ENCODE measurements at places on chromosomes 2 and 18.
A peak's percentile ranks its signal among the peaks of the same experiment; 100 is the strongest.

GRCh38 chr2:60581433-60582282 is 28.2 kb upstream of the BCL11A start:
- DNase-seq = peak; percentile 58

DNA sequence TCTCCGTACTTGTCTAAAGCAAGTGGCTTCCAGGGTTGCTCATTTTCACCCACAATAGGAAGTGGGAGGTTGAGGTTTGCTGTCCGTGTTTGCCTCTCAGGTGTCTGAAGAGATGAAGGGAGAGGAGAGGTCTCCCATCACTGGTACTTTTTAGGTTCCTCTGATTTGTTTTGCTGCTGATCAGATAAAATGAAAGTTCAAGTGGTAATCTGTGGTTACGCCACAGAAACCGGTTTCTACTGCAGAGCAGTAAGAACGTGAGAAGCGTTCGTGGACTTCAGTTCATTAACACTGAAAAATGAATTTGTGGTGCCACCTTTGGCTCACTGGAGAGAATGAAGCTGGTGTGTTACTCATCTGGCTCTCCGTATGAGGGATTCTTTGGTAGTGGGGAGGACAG is 118.2 kb downstream of the GBX2 start:
- DNase-seq = no peak

DNA sequence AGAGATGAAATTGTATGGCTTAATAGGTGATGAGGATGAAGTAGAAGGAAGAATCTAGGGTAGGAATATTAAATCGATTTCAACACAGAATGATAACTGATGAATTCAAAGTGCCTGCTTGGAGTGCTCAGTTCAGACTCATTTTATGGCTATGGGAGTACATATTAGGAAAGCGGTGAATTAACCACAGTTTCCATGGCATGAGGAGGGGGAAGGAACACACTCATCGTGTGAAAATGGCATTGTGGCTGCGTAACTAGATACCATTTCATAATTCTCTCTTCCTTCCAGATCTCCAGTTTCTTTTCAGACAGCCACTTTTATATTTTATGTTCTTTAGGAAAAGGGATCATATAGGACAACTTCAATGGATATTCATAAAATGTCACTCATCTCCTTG is 232.3 kb upstream of the KCNJ3 start:
- DNase-seq = no peak

DNA sequence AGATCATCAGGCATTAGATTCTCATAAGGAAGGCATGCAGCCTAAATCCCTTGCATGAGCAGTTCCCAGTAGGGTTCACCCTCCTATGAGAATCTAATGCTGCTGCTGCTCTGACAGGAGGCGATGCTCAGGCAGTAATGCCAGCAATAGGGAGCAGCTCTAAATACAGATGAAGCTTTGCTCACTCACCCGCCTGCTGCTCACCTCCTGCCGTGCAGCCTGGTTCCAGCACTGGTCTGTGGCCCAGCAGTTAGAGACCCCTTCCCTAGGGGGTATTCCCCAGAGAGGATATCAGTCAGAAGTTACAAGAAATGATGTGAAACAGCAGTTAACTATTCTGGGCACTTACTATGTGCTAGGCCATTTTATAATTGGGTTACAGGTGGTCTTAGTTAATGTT is 226.0 kb downstream of the KCNJ3 start:
- no peak for DNase-seq

GRCh38 chr2:241940329-241940728 is 70.8 kb downstream of the RTP5 start:
- no peak for DNase-seq

GRCh38 chr2:138030459-138030858 is 66.2 kb downstream of the HNMT start:
- DNase-seq = no peak

- no peak for DNase-seq
These were observed 38.6 kb downstream of the MGAT4A start for GRCh38 chr2:98692090-98693054.

- DNase-seq = no peak
These were observed 131.4 kb downstream of the VWC2L start for GRCh38 chr2:214542295-214542694.

DNA sequence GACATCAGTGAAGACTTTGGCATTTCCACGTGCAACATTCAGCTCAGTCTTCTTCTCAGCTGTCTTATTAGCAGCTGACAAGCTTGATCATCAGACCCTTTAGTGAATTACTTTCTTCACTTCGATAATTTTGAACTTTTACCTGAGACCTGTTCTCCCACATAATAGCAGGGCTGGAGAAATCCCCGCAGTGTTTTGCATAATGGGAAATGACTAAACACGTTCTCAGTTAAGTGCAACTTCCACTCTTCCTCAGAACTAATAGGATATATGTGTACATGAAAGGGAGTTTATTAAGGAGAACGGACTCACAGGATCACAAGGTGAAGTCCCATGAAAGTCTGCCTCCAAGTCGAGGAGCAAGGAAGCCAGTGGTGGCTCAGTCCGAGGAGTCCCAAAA is 28.8 kb upstream of the MBP start:
- no peak for DNase-seq

DNA sequence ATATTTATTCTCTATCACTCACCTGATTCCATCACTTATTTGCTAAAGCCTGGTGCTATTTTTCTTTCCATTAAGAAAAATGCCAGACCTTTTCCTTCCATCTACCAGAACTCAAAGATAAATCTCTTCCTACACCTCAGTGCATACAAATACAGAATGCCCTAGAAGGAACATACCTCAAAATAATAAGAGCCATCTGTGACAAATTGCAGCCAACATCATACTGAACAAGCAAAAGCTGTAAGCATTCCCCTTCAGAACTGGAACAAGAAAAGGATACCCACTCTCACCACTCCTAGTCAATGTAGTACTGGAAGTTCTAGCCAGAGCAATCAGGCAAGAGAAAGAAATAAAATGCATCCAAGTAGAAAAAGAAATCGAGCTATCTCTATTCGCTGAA is 315.9 kb upstream of the UBE2E3 start:
- DNase-seq = no peak

DNA sequence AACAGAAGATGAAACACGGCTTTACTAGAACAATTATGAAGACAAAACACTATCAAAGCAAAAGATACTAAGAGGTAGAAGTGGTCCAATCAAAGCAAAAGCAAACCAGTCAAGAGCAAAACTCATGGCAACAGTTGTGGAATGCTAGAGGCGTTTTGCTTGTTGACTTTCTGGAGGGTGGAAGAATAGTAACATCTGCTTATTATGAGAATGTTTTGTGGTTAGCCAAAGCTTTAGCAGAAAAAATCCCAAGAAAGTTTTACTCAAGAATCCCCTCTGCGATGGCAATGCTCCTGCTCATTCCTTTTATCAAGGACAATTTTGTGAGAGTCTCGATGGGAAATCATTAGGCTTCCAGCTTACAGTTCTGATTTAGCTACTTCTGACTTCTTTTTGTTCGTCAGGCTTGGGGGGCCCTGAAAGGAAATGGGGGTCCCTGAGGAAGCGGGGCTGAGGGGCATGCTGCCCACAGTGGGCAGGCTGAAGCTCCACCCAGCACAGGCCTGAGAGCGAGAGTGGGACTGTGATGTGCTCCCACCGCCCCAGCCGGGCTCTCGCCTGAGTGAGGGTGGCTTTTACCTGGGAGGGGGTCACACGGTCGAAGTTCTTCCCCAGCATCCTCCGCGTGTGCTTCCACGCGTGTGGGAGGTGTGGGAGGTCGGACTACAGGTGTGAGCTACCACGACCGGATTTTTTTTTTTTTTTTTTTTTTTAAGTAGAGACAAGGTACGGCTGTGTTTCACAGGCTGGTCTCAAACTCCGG is 49.0 kb upstream of the MC4R start:
- DNase-seq = no peak

GRCh38 chr2:197838036-197838435 is 33.6 kb downstream of the PLCL1 start:
- DNase-seq = no peak

GRCh38 chr2:164697688-164698461 is 76.6 kb upstream of the GRB14 start:
- no peak for DNase-seq

- DNase-seq = no peak
These were observed 4.4 kb upstream of the KLHL29 start for GRCh38 chr2:23380562-23381065.

DNA sequence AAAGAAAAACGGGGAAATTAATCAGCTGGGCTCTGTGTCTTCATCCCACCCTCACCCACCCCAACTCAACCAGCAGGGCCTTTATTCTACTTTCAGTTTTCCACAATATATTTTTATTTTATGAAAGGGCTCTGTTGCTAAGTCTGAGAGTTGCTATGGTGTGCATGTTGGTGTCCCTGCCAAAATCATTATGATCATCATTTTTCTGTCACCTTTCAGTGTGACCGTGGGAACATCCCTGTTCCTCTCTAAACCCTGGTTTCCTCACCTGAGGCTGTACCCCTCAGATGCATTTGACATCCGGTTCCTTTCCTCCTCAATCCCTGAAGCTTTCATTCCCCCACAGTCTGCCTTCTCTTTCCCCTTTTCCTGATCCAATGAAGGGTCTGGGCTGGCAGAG is 180.5 kb downstream of the ZFP36L2 start:
- no peak for DNase-seq

DNA sequence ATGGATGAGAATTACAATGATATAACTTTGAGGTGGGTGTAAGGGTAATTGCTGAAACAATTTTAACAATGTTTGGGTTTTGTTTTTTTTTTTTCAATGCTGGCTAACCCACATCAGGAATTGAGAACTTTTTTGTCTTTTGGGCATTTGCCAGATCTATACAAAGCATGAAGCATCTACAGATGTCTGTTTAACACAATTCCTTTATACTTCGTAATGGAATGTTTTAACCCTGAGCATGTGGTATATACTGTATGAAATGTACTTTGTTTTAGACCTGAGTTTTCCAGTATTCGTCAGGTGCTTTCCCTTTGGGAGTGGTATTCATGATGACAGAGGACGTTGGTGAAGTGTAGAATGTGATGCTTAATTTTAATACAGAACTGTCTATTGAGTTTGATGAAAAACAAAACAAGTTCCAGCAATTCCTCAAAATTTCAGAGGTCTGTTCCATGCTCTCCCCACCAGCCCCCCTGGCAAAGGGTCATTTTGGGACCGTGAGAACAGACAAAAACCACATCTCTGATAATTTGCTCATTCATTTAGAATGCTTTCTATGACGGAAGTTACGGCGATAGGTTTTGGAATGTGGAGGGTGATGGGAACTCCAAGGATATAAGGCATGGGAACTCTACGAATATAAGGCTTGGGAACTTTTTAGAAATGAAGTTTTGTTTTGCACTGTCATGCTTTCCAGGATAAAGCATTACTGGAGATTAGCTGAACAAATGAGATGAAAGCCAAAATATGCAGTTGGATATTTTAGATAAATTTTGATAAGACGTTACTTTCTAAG is 14.1 kb downstream of the LIMS1 start:
- DNase-seq = no peak

- DNase-seq = no peak
These were observed 323.5 kb upstream of the TANK start for GRCh38 chr2:160836755-160837154.

DNA sequence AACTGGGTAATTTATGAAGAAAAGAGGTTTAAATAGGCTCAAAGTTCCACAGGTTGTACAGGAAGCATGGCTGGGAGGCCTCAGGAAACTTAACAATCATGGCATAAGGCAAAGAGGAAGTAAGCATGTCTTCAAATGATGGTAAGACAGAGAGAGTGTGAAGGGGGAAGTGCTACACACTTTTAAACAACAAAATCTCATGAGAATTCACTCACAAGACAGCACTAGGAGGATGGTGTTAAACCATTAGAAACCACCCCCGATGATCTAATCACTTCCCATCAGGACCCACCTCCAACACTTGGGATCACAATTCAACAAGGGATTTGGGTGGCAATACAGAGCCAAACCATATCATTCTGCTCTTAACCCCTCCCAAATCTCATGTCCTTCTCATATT is 34.9 kb downstream of the CFAP210 start:
- DNase-seq = no peak

GRCh38 chr18:44246001-44246400 is 434.7 kb upstream of the SETBP1 start:
- DNase-seq = no peak

- no peak for DNase-seq
These were observed 270.9 kb downstream of the ATAD2B start for GRCh38 chr2:23655934-23656596.

DNA sequence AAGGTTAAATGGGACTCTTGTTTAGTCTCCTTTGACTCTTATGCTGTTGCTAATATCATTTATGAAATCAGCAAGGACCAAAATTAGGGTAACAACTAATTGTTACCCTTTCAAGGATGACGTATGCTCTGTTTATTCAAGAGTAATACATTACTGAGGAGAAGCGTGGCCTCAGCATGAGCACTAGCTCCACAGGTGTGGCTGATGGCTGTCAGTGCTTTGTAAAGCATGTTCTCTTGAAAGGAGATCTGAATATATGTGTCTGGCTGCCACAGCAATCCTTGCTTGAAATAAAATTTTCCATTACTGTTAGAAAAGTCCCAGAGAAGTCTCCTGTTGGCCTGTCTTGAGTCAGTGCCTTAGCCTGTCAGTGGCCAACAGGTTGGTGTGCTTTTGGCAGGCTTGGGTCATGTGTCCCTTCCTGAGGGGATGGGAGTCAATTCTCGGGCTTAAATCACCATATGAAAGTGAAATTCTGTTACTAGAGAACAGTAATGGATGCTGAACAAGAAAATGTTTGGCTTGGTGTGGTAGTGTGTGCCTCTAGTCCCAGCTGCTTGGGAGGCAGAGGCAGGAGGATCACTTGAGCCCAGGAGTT is 32.7 kb downstream of the ABI2 start:
- DNase-seq = no peak

- no peak for DNase-seq
These were observed 174.5 kb upstream of the MGAT5 start for GRCh38 chr2:134079373-134079772.

- no peak for DNase-seq
These were observed 55.2 kb upstream of the LDLRAD4 start for GRCh38 chr18:13163167-13163927.

DNA sequence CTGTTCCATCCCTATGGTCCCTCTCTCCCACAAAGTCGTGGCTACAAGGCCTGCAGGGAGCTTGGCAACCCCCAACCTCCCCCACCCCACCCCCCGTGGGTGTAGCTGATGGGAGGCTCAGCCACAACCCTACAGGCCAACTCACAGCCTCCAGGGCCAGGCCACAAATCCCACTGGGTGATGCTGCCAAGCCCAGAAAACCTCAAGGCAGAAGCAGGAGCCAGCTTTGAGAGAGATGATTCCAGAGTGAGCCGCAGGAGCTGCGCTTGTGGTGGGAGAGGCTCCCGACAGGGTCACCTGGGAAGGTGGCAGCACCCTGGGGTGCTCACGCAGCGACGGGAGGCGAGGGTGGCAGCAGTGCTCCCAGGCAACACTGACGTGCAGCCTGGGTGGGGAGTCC is 44.8 kb downstream of the ADCY3 start:
- no peak for DNase-seq

- DNase-seq = no peak
These were observed 32.5 kb downstream of the DPP4 start for GRCh38 chr2:162041485-162041884.

Measured in NCI-H187 (cell line).